Smooth muscle cell of the pulmonary artery (primary cell): ENCODE measurements at places on chromosomes 3 and 15. TPM values are rescaled to one million over a fixed set of nuclear protein-coding genes. Genes with fewer than 3 reads are reported as not detected.

POPDC2 gene
- total RNA-seq: 0.23 and 0.33 TPM in 2 replicates

EPB42 gene
- total RNA-seq: 0.23 TPM in 1 of 2 replicates, not detected in the other

SPATA12 gene
- 0.10 TPM in 1 of 2 replicates, not detected in the other for total RNA-seq

CPNE9 gene
- not detected in 2 replicates for total RNA-seq

PLA2G4D gene
- total RNA-seq: under 0.01 TPM in 1 of 2 replicates, not detected in the other

SLC22A14 gene
- total RNA-seq: 0.46 and 0.66 TPM in 2 replicates

PAQR5 gene
- 0.03 and 2.7 TPM in 2 replicates for total RNA-seq

ITGA11 gene
- total RNA-seq: 190 and 241 TPM in 2 replicates

ROBO1 gene
- total RNA-seq: 49.4 and 94.4 TPM in 2 replicates
